ENCODE measurements at places on chromosomes 2 and 18. TPM values are rescaled to one million over a fixed set of nuclear protein-coding genes. Genes with fewer than 3 reads are reported as not detected.

Gene NAPG
- 8.8 TPM for total RNA-seq

DNA sequence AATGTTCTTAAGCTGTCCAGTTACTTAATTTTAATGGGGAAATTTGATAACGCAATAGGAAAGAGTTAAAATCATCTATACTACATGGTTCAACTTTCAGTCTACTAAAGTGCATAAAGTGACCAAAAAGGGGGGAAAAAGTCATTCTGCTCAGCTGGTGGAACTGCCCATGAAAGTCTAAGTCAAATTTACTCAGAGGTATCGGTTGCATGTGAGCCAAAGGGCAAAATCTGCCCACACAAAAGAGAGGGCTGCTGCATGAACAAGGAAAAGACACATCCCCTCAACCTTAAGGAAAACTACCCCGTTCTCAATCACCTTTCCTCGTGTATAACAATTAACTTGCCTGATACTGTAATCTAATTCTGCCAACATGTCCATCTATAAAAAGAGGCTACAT, 126.1 kb downstream of the TCF4 start:
- H3K4me1 ChIP-seq: no peaks in the 10 kb centered on the region
- no peaks in the 10 kb centered on the region for H3K27me3 ChIP-seq
- no peak overlapping the region for H3K27ac ChIP-seq
- DNase-seq: no peak
- H3K36me3 ChIP-seq: no peaks in the 10 kb centered on the region

DNA sequence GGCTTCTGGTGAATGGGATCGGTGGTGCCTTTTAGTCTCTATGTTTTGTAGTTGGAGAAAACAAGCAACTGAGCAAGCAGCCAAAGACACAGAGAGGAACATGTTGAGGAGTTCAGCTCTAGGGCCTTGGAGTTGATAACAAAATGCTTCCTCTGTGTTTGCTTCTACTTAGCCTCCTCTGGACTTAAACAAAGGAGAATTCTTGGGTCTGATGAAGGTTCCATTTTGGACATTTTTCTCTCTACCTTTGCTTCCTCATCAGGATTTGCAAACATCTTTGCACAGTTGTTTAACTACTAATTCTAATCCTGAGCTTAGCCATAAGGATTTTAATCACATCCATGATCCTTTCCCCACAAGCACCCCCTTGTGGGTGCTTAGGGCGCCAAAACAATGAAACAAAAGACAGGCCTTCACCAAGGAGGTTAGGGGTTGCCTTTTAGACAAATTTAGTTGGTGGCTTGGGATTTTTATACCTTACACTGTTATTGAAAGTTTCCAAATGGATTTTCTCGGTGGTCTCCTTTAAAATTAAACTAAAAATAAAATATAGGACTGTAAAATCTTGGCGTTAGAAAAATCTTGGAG, 148.5 kb upstream of the SATB2 start:
- DNase-seq: no peak
- H3K36me3 ChIP-seq: no peaks in the 10 kb centered on the region
- peaks cover 4% of the 10 kb centered on the region for H3K27me3 ChIP-seq
- H3K4me1 ChIP-seq: no peaks in the 10 kb centered on the region
- H3K4me3 ChIP-seq: no peak overlapping the region

- no peak overlapping the region for H3K4me3 ChIP-seq
- H3K4me1 ChIP-seq: peaks cover 4% of the 10 kb centered on the region
- no peak for DNase-seq
These were observed 14.4 kb downstream of the NLRC4 start for GRCh38 chr2:32250290-32250689.

Gene SLC14A1
- 3.9 TPM for total RNA-seq

Gene MPPE1
- total RNA-seq: 54.5 TPM

DNA sequence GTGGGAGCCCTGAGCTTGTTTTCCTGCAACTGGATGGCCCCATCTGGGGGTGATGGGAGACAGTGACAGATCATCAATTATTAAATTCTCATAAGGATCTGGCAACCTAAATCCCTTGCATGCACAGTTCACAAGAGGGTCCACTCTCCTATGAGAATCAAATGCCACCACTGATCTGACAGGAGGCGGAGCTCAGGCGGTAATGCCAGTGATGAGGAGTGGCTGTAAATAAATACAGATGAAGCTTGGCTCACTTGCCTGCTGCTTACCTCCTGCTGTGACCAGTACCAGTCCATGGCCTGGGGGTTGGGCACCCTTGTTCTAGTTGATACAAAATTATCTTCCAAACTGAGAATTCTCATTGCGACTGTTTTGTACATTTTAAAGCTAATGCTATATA, 258.6 kb downstream of the CTNNA2 start:
- DNase-seq: no peak
- no peak overlapping the region for H3K27ac ChIP-seq
- no peak overlapping the region for H3K4me3 ChIP-seq
- no peaks in the 10 kb centered on the region for H3K4me1 ChIP-seq

Data from stomach (tissue), 19 donors.